ENCODE measurements at places on chromosomes 4 and X.

DNA sequence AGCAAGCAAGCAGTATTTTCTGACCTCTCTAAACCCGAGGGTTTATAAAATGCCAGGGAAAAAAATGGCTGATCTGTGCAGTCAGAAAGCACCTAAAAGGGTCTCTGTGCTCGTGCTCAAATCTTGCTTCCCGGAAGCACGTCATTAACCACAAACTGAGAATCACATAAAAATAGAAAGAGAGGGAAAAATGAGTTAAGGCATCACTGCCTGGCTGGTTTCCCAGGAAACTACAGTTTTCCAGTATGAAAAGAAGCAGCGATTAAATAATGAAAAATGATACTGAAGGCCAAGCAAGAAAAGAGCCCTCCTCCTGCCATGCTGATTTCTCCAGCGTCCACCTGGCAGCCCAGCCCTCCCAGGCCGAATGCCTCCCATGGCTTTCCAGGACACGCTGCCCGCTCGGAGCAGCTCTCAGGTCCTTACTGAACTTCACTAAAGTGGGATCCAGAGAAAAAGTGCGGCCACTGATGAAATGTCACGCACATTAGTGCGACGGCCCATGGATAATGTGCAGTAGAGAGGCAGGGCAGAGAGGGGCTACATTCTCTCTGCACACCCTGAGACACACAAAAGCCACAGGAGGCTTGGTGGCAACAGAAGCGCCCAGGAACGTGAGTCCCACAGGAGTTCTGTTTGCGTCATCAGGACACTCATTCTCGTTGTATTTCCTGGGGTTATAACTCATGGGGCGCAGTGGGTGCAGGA lies 80.4 kb downstream of the WFS1 start:
- DNase-seq: no peak

- no peak for DNase-seq
Observed at GRCh38 chr4:23268072-23268771, 575.5 kb downstream of the GBA3 start.

DNA sequence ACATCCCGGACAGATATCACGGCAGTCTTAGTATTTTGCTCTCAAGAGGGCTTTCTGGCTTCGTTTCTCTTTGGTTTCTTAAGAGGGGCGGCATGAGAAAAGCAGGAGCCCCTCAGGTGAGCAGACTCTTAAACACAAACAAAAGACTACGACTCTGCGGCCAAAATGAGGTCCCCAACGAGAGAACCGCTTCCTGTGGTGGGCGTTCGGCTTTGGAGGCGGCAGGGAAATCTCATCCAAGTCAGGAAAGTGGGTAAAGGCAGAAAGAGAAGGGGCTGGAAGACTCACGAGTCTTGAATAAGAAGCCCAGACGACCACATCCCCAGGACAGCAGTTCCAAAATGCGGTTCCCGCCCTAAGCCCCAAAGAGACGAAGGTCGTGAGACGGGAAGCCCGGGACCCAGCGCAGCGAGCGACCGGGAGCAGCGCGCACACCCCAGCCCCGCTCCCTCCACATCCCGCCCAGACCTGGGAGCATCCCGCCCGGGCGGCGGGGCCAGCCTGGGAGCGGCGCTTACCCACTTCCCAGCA lies 409 bp downstream of the UGDH start:
- no peak for DNase-seq

- DNase-seq: no peak
Observed at GRCh38 chr4:78625073-78625472, 73.5 kb downstream of the ANXA3 start.

- DNase-seq: no peak
Observed at GRCh38 chr4:102503301-102503746, 2.2 kb downstream of the NFKB1 start.

GRCh38 chr4:147610686-147611085 lies 6.5 kb upstream of the TMEM184C start:
- no peak for DNase-seq

DNA sequence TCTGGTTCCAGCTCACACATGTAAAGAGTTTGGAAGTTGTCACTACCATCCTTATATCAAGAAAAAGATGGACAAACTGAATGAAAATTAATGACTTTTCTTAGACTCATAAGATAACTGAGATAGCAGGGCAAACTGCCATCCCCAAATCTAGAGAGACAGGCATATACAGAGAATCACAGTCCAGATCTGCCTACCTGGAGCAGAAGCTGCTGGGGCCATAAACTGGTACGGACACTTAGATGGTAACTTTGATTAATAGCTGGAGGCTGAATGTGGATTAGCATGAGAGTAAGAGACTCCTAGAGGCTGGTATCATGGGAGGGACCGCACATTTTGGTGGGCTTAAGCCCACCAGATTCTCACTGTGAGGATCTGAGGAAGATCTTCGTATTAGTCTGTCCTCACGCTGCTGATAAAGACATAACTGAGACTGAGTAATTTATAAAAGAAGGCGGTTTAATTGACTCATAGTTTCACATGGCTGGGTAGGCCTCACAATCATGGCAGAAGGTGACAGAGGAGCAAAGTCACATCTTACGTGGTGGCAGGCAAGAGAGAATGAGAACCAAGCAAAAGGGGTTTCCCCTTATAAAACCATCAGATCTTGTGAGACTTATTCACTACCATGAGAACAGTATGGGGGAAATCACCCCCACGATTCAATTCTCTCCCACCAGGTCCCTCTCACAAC lies 10.8 kb upstream of the POLA1 start:
- no peak for DNase-seq

DNA sequence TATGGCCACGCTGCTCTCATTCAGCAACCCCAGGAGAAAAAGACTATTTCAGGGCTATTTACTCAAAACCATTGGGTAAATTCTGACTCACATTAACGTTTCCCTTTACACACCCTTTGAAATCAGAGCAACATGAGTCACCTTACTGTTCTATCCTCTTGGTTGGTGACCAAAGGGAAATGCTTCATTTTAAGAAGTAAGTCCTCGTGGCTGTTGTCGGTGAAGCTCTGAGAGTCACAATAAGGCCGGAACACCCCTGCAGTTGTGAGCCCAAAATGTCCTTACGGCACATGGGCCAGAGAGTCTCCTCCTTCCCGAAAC lies 56.3 kb upstream of the SPRY1 start:
- peak; percentile 21 for DNase-seq

- no peak for DNase-seq
Observed at GRCh38 chrX:130688360-130688759, 214.6 kb downstream of the ENOX2 start.

DNA sequence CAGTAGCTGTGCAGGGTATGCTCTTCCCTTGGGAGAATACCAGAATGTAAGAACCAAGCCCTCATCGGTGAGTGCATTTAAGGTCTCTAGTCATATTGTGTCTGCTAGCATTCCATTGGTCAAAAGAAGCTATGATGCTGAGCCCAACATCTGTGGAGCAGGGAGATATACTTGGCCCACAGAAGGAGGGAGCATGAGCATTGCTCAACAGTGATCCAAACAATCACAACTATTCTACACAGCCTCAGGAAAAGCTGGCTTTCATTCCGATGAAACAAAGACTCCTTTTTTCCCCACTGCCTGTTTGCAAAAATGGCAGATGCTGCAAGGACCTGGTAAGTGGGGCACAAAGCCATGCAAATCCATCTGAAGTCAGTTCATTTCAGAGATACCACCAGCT lies 80.6 kb upstream of the DHX15 start:
- DNase-seq: no peak

GRCh38 chrX:148310426-148311165 lies 189.8 kb upstream of the AFF2 start:
- DNase-seq: no peak

DNA sequence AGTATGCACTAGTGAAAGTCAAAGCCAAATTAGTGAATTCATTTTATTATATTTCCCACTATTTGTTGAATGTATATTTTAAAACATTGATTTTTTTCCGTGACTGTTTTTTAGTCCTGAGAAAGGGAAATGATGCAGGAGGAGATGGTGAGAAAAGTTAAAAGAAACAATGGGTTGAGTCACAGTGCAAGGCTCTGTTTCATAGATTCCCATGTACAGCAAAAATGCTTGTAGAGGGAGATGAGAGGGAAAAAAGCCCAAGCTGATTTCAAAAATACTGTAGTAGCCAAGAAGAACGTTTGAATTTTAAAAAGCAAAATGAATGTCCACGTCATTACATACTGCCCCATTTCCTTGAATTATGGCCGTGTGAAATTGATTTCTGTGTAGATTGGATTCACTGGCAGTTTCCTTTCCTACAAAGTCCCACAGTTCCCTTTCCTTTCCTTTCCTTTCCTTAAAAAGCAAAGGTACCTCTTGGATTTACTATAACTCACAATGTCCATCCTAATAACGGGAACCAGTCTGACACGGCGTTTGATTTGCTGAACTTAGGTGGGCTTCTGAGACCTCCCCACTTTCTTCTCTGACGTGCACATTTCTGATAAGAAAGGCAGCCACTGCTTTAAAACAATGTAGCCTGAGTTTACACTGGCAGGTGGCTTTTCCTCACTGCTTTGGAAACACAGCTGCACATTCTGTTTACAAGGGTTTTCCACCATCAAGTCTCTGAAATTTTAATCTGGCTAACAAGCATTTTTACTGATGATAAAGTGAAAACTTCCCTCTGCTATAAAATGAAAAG lies 63.7 kb downstream of the SPCS3 start:
- DNase-seq: no peak

DNA sequence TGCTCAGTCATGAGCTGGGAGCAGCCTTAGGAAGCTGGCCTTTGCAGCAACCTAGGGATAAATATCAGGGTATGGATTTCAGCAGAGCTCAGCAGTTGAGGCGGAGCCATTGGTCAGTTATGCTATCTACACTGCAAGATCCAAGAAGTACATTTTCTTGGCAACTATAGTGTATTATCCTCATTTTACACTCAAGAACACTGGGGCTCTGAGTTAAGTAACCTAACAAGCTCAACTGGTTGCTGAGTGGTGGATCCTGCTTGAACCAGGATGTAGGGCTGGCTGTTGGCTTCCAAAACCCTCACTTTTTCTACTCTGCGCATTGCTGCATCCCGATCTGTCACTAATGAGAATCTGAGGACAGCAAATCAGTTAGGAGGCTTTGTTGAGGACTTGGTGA lies 1.5 kb upstream of the SCARB2 start:
- DNase-seq: no peak

GRCh38 chr4:134787315-134787714 lies 585.7 kb upstream of the PABPC4L start:
- peak; percentile 16 for DNase-seq

GRCh38 chr4:78524009-78524408 lies 27.6 kb upstream of the ANXA3 start:
- DNase-seq: no peak

- DNase-seq: no peak
Observed at GRCh38 chr4:15765910-15766697, 12.0 kb upstream of the CD38 start.

- no peak for DNase-seq
Observed at GRCh38 chrX:124030520-124030919, 69.0 kb downstream of the STAG2 start.

- DNase-seq: no peak
Observed at GRCh38 chrX:37672563-37672962, 13.0 kb upstream of the XK start.

GRCh38 chr4:162523171-162523570 lies 359.4 kb upstream of the FSTL5 start:
- no peak for DNase-seq

DNA sequence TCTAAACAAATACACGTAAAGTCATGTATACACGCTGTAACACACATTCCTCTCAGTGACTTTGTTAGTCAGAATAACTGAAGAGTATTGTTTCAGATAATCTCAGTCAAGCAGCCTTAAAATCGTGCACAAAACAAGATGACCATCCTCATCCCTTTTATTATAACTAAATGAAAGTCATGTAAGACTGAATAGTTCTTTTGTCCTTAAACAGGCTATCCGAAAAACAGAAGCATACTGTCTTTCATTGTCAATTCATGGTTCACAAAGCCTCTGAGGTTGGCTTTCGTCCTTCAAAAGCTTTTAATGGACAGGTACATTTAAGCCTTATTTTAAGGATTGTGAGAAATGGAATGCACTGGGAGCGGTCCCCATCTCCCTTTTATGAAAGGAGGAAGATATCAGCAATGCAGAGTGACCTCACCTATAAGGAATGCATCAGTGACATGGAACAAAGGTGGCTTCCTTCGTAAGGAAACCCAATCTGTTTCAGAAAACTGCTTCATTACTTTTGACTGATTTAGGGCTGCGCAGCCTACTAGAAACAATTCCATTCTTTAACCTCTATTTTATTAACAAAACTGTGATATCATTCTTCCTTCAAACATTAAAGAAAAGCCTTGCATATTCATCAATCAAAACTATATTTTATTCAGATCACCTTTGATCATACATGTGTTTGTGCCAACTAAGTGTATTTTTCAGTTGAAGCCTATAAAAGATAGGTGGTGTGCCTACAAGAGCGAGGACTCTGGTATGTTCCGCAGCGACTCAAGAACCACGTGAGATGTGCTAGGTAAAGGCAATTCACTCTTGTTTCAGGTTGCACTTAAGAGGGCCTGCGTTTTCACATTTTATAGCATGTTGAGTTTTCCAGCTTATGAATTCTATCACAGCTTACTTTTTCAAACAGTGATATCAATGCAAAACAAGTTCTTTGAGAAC lies 19.2 kb downstream of the SH3RF1 start:
- no peak for DNase-seq

GRCh38 chr4:34422472-34423175 lies 1821.7 kb downstream of the ARAP2 start:
- no peak for DNase-seq

- no peak for DNase-seq
Observed at GRCh38 chr4:152307669-152308068, 228.2 kb downstream of the FBXW7 start.

GRCh38 chr4:20065952-20066351 lies 185.8 kb upstream of the SLIT2 start:
- no peak for DNase-seq

DNA sequence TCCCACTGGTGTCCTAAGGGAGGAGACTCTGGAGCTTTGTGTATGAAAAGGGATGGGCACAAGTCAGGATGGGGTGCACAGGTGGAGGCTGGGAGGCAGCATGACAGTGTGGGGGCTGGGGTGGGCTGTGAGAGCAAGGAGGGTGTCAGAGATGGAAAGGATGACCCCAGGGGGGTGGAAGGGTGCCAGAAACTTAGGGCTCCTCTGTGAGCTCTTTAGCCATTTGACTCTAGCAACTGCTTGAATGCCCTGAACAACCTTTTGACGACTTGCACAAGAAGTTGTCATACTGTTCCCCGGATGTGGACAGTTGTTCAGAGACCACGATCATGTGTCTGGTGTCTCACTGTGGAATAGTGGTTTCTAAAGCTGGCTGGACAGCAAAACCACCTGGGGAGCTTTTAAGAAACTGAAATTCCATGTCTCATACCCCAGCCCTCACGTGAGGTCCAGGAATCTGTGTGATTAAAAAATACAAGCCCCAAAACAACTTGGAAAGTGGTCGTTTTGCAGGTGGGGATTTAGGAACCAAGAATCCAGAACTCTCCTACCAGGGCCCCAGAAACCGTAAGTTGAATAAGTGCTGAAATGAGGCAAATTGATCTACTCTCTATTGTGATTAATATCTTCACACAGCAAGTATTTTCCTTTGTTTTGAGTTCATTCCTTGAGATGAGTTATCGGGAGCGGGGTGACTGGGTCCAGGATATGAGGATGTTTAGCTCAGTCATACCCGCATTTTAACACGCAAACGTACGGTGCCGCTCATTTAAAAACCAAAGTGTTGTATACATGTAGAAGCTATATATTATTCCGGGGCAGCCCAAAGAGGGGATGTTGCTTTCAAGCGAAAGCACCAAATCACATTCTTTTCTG lies 3.4 kb downstream of the RHOH start:
- no peak for DNase-seq

Measured in amniotic stem cell (primary cell).